ENCODE measurements at places on chromosomes 2 and 18.

DNA sequence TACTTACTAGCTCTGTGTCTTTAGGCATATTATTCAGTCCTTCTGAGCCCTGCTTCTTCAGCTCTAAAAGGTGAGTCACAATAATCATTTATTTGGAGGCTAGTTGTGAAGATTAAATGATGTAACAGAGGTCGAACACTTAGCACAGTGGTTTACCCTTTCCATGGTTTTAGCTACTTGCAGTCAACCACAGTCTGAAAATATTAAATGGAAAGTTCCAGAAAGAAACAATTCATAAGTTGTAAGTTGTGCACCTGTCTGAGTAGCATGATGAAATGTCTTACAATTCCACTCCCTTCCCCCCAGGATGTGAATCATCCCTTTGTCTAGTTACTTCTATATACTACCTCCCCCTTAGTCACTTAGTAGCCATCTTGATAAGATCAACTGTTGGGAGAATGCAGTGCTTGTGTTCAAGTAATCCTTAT, 217.6 kb upstream of the THUMPD2 start:
- DNase-seq: peak; percentile 4

DNA sequence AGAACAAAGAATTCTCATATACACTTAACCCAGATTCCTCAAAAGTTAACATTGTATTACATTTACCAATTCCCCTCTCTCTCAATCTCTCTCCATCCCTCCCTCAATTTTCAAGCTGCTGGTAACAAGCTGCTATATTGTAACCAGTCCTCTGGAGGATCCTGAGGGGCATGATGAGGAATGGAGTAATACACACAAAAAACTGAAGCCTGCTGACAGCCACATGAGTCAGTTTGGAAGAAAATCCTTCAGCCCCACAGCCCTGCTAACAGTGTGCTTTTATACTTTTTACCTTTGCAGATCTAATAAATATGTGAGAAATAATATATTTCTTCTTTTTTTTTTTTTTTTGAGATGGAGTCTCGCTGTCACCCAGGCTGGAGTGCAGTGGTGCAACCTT, 165.7 kb upstream of the RAB12 start:
- DNase-seq: no peak

GRCh38 chr2:3025261-3025660, 352.4 kb downstream of the EIPR1 start:
- DNase-seq: no peak

DNA sequence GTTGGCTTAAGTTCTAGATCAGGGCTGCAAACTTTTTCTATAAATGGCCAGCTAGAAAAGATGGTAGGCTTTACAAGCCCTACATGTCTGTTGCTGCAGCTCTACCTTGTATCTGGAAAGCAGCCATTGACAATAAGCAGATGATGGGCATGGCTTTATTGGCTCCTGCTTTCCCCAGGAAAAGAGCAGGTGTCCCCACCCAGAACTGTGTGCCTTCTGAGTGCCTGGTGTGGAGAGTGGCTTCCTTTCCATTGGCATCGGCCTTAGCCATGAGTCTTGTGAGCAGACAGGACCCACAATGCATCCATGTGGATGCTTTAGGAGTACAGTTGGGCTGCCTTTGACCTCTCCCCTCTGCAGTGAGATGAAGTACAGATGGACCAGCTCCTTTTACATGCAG, 120.2 kb downstream of the CD8B2 start:
- no peak for DNase-seq

DNA sequence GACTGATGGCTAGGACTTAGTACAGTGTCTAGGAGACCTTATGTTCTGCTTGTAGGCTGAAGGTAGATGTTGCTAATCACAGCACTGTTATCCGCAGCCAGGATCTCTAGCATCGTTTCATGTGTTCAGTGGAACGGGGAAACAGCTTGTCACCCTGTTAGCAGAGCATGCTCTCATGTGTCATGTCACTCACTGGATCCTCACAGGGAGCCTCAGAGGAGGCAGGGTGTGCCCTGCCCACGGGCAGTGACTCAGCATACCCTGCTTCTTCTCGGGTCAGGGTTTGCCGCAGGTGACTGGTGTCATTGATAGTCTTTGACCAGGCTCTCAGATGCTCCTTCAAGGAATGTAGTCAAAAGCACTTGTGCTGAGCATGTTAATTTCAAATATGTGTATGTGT, 44.4 kb downstream of the RPIA start:
- peak; percentile 12 for DNase-seq

GRCh38 chr18:77985526-77986281, 736.1 kb downstream of the GALR1 start:
- DNase-seq: no peak

- DNase-seq: no peak
Observed at GRCh38 chr2:105929516-105929915, 184.8 kb downstream of the NCK2 start.

GRCh38 chr2:174333017-174333371, 1.8 kb upstream of the SP9 start:
- no peak for DNase-seq

- peak; percentile 52 for DNase-seq
Observed at GRCh38 chr2:127080226-127080937, 26.6 kb downstream of the BIN1 start.

All from stimulated activated CD4-positive, alpha-beta T cell treated with anti-CD3 and anti-CD28 coated beads, Interleukin-15, amount 100 ng/mL, for 48 hours (primary cell).